SK-N-SH (cell line): ENCODE measurements at places on chromosomes 12 and 14. TPM values are rescaled to one million over a fixed set of nuclear protein-coding genes. Genes with fewer than 3 reads are reported as not detected.

SLC17A8 gene
- 0.11 TPM in 1 of 2 replicates, not detected in the other for polyA plus RNA-seq

KRT84 gene
- not detected in 2 replicates for polyA plus RNA-seq

TNFAIP2 gene
- 11.8 and 16.0 TPM in 2 replicates for polyA plus RNA-seq

PTGDR gene
- polyA plus RNA-seq: not detected in 2 replicates

SDR9C7 gene
- polyA plus RNA-seq: not detected in 2 replicates

DNA sequence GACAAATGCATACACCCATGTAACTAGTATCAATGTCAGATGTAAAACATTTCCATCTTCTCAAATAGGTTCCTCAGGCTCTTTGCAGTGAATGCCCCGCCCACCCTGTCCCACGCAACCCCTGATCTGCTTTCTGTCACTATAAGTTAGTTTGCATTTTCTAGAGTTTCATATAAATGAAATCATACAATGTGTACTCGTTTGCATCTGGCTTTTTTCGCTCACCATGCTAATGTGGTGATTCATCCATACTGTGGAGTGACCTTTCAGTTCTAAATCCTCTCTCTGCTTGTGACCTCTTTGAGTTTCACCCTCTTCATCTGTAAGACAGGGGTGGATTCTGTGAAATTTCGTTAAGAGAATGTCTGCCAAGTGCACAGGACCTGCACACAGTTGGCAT is 30.6 kb upstream of the MSI1 start:
- H3K4me3 ChIP-seq: no peak overlapping the region
- DNase-seq: no peak
- H3K4me1 ChIP-seq: no peaks in the 10 kb centered on the region
- no peaks in the 10 kb centered on the region for H3K27me3 ChIP-seq
- H3K36me3 ChIP-seq: no peaks in the 10 kb centered on the region

DNA sequence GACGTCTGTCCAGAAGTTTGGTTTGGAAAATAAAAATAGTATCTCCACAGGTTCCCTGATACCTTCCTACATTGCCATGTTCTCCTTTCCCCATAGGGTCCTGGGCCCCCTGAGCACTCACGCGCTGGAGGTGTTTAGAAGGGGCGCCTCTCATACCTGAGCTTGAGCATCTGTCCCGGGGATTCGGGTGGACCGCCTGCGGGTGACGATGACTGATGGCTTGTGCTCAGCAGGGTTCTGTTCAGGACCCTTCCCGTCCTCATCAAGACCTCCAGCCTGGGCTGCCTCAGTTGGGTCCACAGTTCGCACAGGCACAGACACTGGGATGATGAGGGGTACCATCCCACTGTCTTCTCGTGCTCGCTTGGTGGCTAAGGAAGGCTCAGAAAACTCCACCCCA is 22.7 kb upstream of the PNMA1 start:
- no peak overlapping the region for H3K27ac ChIP-seq
- peaks cover 8% of the 10 kb centered on the region for H3K36me3 ChIP-seq
- H3K4me1 ChIP-seq: peaks cover 23% of the 10 kb centered on the region; the same call in 1 of the 2 replicates
- no peaks in the 10 kb centered on the region for H3K27me3 ChIP-seq
- DNase-seq: no peak

DNA sequence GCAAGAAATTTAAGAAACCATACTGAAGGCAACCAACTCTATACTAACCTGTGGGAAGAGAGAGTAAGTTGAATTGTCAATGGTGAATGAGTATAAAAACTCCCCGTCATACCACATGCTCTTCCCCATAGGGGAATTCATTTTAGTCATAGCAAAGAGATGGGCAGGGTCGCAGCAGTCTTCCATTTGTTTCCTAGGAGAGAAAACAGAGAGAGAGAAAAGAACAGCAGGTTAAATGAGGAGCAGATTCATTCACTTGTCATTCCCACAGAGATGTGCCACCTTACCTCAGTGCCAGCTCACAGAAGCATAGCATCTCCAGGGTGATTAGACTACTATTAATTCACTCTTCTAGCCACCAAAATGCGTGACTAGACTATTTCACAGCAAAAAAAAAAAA is 47.4 kb downstream of the ST8SIA1 start:
- H3K4me3 ChIP-seq: no peak overlapping the region
- H3K36me3 ChIP-seq: no peaks in the 10 kb centered on the region
- peaks cover 8% of the 10 kb centered on the region; the same call in 1 of the 2 replicates for H3K27me3 ChIP-seq
- peak overlapping the region; percentile 69; the same call in 1 of the 2 replicates for H3K27ac ChIP-seq

GRCh38 chr12:18580706-18581105 is 157.1 kb downstream of the PLCZ1 start:
- no peak for DNase-seq
- no peak overlapping the region for H3K27ac ChIP-seq
- no peaks in the 10 kb centered on the region for H3K27me3 ChIP-seq
- no peaks in the 10 kb centered on the region for H3K36me3 ChIP-seq
- H3K4me3 ChIP-seq: no peak overlapping the region

DNA sequence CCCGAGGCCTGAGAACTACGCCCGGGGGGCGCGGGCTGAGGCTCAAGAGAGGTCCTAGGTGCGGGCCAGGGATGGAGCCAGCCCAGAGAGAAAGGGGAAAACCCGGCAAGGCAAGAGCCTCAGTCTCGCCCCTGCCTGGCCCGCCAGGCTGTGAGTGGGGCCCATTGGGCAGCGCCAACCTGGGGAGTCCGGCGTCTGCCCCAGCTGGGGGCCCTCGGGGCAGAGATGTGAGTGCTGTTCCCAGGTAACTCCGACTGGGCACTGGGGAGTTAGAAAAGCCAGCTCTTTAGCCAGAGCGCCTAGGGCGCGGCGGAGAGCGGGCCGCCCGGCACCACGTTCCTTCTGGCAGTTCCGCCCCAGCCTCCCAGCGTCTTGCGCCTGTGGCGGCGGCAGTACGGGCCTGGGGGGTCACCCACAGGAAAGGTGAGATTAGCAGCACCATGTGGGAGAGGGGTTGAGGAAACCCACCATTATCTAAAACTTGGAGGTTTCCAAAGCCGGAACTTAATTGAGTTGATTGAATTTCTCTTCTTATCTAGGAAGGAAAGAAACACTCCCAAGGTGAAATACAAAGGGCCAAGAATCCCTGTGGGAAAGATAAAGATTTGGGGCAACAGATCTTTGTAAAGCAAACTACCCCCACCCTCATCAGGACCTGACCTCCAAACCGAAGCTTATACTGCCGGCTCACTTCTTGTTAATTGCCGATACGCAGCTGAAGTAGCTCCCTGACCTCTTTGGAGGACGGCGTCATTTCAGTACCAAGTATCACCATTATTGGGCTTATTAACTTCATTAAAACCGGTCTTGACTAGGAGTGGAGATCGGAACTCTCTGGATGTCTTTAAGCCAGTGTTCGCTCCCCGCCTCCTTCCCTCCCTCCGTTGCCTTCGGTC is 11.6 kb downstream of the OTX2 start:
- no peak overlapping the region for H3K27ac ChIP-seq
- no peak for DNase-seq
- no peaks in the 10 kb centered on the region for H3K36me3 ChIP-seq
- H3K4me1 ChIP-seq: no peaks in the 10 kb centered on the region

DNA sequence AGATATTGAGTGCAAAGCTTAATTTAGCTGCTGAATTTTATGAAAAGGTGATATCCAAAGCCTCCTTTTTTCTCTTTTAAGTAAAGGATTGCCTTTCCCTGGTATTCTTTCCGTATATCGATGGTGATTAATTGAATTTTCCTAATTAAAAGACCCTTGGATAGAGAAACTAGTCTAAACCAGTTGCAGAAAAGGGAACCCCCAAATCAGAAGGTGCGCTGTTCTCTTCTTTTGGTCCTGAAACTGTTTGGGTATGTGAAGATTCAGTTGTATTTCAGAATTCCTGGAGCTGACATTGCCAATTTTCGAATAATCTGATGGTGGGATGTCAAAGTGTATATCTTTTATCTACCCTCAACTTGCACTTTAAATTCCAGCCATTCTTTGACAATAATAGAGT is 1.9 kb downstream of the GPHN start:
- peaks cover 5% of the 10 kb centered on the region for H3K4me1 ChIP-seq
- peak overlapping the region; percentile 98 for H3K4me3 ChIP-seq
- DNase-seq: no peak
- H3K27ac ChIP-seq: no peak overlapping the region

DNA sequence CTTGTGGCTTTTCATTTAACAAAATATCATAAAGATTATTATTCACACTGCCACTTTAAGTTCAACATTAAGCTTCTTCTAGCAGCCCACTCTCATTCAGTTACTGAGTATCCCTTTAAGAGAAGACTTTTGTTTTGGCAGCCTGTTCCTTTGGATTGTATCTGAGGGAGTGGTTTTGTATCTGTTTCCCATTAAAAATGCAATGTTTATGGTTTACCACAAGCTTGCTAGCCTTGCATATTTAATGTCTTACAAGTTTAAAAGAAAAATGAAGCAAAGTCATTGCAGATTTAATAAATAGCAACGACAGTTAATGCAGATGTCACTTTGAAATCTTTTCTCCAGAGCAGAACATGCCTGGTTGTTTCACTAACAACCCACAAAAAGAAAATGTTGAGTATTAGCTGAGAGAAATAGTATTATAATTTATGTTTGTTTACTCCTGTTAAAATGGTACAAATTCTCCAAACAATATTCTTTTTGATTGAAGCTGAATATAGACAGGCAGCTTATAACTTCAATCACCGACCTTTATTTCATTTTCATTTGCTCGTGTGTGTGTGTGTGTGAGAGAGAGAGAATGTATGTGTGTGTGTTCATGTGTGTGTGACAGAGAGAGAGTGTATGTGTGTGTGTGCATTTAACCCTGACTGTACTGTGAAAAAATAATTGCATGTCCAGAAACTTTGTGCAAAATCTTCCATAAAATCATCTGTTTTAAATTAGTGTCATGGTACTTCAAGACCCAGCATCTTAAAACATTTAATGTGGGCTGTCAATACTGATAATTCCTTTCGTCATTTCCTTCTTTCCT is 1.8 kb downstream of the DCN start:
- H3K27ac ChIP-seq: peak overlapping the region; percentile 75
- DNase-seq: peak; percentile 7
- H3K4me3 ChIP-seq: peak overlapping the region; percentile 6; the same call in 1 of the 2 replicates
- peaks cover 9% of the 10 kb centered on the region for H3K4me1 ChIP-seq
- H3K27me3 ChIP-seq: no peaks in the 10 kb centered on the region

DNA sequence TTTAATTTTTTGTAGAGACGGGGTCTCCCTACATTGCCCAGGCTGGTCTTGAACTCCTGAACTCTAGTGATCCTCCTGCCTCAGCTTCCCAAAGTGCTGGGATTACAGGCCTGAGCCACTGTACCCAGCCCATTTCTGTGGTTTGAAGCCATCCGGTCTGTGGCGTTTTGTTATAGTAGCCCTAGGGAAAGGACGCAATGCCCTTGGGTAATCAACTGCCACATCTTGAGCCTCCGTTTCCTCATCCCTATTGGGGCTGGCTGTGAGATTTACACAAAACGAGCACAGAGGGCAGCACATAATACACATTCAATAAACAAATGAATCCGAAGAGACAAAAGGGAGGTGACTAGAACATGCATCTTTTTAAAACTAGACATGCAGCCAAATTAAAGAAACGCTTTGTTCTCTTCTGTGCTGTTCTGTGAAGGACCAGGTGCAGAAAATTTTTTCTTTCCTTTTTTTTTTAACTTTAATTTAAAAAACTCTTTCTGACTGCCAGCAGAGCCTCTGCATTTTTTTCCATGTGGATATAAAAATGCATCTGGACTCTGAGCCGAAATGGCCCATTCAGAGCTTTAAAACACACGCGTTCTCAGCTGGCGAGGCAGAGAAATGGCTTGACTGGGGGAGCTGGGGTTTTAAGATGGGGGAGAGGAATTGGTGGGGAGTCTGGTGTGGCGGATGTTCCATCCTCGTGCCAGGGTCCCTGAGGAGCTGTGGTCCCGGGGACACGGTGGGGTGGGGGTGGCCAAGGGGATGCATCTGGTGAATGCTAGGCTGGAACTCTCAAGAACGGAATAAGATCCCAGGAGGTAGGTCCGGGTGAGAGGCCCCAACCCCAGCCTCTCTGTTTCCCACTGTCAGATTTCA is 119.0 kb downstream of the RBM19 start:
- no peaks in the 10 kb centered on the region for H3K27me3 ChIP-seq
- H3K27ac ChIP-seq: no peak overlapping the region
- no peak overlapping the region for H3K4me3 ChIP-seq
- DNase-seq: no peak
- H3K36me3 ChIP-seq: no peaks in the 10 kb centered on the region

DNA sequence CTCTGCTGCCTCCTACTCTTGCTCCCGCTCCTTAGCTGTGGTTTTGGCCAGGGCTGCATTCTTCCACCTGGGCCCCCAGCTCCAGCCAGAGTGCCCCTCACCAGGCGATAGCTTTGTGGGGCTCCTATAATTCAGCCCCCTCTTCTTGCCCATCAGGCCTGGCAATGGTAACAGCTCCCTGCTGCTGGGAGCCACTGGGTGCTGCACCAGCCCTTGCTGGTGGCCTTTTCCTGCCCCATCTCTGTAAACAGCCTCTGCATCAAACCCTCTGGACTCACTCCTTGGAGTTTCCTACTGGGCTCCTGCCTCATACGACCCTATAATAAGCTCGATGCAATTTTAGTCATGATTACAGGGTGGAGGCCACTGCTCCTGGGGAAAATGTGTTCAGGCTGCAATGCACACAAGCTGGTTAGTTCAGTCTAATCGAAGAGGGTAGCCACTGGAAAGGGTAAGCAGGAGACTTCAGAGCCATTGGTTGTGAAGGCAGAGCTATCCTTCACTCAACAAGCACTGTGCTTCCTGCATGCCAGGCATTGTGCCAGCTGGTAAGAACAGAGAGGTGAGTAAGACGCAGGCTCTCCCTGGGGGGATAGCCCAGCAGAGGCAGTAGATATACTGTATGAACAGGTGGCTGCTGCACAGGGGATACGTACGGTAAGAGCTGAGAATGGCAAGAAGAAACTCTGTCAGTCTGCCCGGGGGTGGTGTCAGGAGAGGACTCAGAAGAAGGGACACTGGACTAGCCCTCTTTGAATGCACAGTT is 24.7 kb downstream of the CLMN start:
- H3K27ac ChIP-seq: no peak overlapping the region
- H3K36me3 ChIP-seq: no peaks in the 10 kb centered on the region
- H3K4me3 ChIP-seq: no peak overlapping the region
- peaks cover 9% of the 10 kb centered on the region; the same call in 1 of the 2 replicates for H3K4me1 ChIP-seq

DNA sequence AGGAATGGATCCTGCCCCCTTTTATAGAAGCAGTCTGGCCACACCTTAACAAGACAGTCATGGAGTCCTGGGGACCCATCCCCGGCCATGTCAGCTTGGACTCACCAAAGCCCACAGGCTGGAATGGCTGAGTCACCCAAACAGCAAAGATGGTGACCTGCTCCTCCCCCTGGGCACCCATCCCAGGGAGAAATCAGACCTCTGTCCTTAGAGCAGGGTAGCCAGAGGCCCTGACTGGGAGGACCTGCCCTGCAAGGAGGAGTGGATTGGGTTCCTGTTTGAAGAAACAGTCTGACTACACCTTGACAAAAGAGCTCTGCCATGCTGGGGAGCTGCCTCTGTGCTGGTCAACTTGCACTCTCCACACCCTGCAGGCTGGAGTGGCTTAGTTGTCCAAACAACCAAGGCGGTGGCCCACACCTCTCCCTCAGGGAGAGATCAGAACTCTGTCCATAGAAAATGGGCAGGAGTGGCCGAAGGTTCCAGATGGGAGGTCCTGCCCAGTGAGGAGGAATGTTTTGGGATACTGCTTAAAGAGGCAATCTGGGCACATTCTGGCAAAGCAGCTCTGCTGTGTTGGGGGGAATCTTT is 16.6 kb downstream of the MGP start:
- no peak for DNase-seq
- no peak overlapping the region for H3K27ac ChIP-seq
- no peaks in the 10 kb centered on the region for H3K27me3 ChIP-seq
- no peaks in the 10 kb centered on the region for H3K4me1 ChIP-seq
- H3K36me3 ChIP-seq: no peaks in the 10 kb centered on the region

GRCh38 chr12:47084172-47084571 is 4.4 kb upstream of the AMIGO2 start:
- no peak overlapping the region for H3K27ac ChIP-seq
- peaks cover 62% of the 10 kb centered on the region for H3K4me1 ChIP-seq
- DNase-seq: no peak
- no peak overlapping the region for H3K4me3 ChIP-seq
- H3K36me3 ChIP-seq: no peaks in the 10 kb centered on the region
